Astrocyte (in vitro differentiated cells and primary cell): ENCODE measurements at places on chromosomes 7 and 10. TPM values are rescaled to one million over a fixed set of nuclear protein-coding genes. Genes with fewer than 3 reads are reported as not detected.

The LIPN gene
- not detected in 2 replicates for total RNA-seq

The FAM170B gene
- not detected in 2 replicates for total RNA-seq

The ACBD7 gene
- 0.36 and 0.79 TPM in 2 replicates for total RNA-seq

The FXYD4 gene
- not detected in 2 replicates for total RNA-seq

The SPDYE6 gene
- not detected in 2 replicates for total RNA-seq

The PEX1 gene
- total RNA-seq = 6.5 and 7.1 TPM in 2 replicates

The VWA2 gene
- total RNA-seq = 0.25 TPM in 1 of 2 replicates, not detected in the other

The OR6B1 gene
- not detected in 2 replicates for total RNA-seq

The ARHGAP12 gene
- total RNA-seq = 21.3 and 24.9 TPM in 2 replicates

The OPN1SW gene
- total RNA-seq = not detected in 2 replicates

The CCDC136 gene
- total RNA-seq = 14.4 and 14.9 TPM in 2 replicates

DNA sequence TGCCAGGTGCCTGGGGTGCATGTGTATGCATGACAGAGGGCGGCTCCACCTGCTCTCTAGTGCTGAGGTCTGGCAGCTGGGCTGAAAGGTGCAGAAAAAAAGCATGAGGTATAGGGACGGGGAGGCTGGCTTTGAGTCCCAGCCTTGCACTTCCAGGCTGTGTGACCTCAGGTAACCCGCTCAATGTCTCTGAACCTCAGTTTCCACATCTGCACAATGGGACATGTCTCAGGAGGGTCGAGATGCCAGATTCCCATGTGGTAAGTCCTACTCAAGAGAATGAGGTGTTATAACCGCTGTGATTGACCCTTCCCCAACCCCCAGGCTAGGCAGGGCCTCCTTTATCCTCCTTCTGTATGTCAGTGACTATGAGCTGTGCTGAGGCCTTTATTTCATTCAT, 48.8 kb downstream of the ARHGAP22 start:
- DNase-seq = no peak

DNA sequence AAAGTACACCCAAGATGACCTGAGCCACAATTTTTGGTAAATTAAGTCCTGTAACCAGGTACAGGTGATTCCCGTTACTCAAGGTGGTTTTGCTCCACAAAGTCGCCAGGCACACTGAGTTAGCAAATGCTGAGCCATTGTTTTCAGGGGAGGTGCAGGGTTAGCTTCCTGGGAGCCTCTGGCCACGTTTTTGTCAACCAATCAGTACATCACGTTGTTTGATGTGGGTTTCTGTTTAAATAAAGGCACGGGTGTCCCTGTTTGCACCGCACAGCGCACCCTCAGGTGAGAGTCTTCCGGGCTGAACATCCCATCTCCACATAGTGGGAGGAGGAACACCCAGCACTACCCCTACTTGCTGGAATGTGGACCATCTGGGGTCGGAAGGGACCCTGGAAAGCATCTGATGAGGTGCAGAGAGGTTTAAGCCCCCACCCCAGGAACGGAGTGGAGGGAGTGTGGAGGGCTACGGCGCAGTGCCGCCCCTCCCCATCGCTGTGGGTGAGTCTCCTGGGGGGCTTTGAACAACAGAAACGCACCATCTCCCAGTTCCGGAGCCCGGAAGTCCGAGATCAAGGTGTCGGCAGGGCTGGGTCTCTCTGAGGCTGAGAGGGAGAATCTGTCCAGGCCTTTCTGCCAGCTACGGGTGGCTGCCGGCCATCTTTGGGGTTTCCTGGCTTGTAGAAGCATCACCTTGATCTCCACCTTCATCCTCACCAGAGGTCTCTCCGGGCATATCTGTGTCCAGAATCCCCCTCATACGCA, 42.5 kb downstream of the PRKAG2 start:
- DNase-seq = no peak

GRCh38 chr7:143355450-143356385, 6.8 kb downstream of the FAM131B start:
- DNase-seq = no peak

- peak; percentile 59 for DNase-seq
These were observed 86.0 kb downstream of the FANK1 start for GRCh38 chr10:125982260-125982948.

DNA sequence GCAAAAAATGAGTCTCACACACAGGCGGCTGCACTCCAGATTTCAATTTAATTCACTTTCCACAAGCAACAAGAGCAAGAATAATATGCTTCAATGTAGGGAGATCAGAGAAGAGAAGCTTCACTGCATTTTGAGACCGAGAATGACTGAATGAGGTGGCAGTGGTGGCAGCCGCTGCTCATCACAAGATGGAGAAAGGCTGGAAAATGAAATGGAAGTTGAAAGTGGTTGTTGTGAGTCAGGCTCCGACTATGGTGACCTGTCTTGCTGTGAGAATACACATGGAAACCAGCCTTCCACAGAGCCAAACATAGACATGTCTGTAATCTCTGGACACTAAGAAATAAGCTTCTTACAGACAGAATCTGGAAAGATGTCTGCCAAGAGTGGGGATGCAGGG, 499.6 kb upstream of the LRRN3 start:
- no peak for DNase-seq

- DNase-seq = no peak
These were observed 84.7 kb upstream of the KDM7A start for GRCh38 chr7:140261522-140261921.

GRCh38 chr10:30579574-30579973, 50.0 kb downstream of the LYZL2 start:
- DNase-seq = no peak

- no peak for DNase-seq
These were observed 47.5 kb downstream of the CAMK2B start for GRCh38 chr7:44277851-44278250.

- DNase-seq = peak; percentile 78
These were observed 186.4 kb downstream of the PDE1C start for GRCh38 chr7:31883761-31884164.

DNA sequence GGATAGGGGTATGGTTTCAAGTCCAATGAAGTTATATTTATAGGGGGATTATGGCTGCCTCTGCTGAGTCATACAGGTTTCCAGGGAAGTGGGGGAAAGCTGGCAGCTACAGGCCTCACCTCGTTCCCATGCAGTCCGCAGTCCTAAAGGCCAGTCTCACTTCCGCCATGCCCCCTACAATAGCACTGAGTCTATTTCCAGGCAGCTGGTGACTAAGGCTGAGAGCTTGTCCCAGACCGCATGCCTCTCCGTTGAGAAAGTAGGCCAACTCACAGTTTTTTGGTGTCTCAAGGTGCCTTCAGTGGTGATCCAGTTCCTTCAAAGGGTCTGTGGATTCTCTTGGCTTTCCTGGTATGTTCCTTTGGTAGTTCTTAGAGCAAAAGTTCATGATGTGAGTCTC, 203.9 kb upstream of the GLI3 start:
- DNase-seq = no peak

GRCh38 chr10:5525561-5526341, 990 bp downstream of the CALML3 start:
- DNase-seq = no peak

DNA sequence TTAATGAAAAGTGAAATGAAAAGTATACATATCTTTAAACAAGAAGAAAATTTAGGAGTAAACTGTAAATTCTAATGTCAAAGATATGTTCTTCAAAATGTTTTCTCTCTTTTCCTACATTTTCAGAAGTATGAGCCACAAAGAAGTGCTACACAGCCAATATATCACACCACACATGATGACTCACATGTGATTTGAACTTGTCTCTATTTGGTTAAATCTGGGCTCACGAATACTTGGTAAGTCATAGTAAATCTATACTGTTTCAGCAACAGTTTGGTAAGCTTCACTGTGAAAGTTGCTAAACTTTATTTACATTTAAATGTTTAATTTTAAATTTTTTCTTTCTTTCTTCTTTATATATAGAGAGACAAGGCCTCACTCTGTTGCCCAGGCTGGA, 380.6 kb upstream of the IGFBP3 start:
- DNase-seq = peak; percentile 60

DNA sequence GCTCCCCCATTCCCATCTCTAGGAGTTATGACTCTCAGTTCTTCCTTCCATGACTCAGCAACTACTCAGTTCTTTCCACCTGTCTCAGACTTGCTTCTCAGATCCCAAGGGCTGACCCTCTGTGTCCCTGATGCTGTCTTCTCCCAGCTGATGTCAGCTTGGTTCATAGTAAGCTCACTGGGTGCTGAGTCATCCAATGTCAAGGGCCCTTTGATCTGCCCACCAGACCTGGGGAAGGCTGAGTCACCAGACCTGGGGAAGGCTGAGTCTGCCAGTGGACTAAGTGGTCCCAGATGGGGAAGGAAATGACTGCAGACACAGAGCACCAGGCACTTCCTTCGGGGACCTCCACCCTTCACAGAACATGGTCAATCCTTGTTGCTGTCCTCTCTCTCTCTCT, 76.1 kb upstream of the ZEB1 start:
- DNase-seq = peak; percentile 97

GRCh38 chr10:100419911-100420449, 42.8 kb upstream of the WNT8B start:
- DNase-seq = no peak

DNA sequence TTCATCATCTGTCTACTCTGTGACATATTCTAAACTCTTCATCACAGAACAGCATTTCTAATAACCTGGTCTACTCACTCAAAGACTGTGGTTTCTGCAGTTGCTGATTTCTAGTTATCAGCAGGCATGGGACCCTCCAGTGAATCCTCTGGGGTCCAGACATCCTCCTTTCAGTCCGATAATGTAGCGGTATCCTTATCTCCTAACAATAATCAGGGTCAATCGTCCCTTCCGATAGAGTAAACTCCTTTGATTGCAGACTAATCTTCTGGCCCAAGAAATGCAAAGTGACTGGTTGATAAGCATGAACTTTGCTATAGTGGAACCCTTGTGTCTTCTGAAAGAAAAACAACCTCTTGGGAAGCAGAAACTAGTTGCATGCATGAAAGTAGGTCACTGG, 1209.8 kb upstream of the CELF2 start:
- no peak for DNase-seq

DNA sequence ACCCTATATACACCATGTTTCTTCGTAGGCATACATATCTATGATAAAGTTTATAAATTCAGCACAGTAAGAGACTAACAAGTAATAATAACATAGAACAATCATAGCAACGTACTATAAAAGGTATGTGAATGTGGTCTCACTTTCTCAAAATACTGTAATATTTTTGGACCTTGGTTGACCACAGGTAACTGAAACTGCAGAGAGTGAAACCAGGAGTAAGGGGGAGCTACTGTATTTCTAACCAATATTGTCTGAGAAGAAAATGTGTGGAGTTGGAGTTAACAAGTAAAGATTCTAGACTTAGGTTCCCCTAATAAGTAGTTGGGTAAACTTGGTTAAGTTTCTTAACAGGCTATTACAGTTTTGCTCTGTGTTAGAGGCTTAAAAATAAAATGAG, 72.1 kb downstream of the GNAI1 start:
- DNase-seq = no peak

DNA sequence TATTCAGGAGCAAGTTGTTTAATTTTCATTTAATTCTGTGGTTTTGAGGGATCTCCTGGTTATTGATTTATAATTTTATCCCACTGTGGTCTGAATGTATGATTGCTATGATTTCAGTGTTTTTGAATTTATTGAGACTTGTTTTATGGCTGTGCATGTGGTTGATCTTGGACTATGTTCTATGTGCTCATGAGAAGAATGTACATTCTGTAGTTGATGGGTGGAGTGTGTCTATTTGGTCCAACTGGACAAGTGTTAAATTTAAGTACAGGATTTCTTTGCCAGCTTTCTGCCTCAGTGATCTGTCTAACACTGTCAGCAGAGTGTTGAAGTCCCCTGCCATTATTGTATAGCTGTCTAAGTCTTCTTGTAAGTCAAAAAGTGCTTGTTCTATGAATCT, 34.8 kb upstream of the KIF5B start:
- DNase-seq = no peak

- peak; percentile 61 for DNase-seq
These were observed 177.6 kb downstream of the REEP3 start for GRCh38 chr10:63698787-63699150.

GRCh38 chr7:108413782-108414492, 42.3 kb downstream of the NRCAM start:
- DNase-seq = peak; percentile 50

- DNase-seq = no peak
These were observed 3.0 kb upstream of the TMEM184A start for GRCh38 chr7:1558841-1559625.

- no peak for DNase-seq
These were observed 110.7 kb downstream of the INHBA start for GRCh38 chr7:41592236-41592635.

DNA sequence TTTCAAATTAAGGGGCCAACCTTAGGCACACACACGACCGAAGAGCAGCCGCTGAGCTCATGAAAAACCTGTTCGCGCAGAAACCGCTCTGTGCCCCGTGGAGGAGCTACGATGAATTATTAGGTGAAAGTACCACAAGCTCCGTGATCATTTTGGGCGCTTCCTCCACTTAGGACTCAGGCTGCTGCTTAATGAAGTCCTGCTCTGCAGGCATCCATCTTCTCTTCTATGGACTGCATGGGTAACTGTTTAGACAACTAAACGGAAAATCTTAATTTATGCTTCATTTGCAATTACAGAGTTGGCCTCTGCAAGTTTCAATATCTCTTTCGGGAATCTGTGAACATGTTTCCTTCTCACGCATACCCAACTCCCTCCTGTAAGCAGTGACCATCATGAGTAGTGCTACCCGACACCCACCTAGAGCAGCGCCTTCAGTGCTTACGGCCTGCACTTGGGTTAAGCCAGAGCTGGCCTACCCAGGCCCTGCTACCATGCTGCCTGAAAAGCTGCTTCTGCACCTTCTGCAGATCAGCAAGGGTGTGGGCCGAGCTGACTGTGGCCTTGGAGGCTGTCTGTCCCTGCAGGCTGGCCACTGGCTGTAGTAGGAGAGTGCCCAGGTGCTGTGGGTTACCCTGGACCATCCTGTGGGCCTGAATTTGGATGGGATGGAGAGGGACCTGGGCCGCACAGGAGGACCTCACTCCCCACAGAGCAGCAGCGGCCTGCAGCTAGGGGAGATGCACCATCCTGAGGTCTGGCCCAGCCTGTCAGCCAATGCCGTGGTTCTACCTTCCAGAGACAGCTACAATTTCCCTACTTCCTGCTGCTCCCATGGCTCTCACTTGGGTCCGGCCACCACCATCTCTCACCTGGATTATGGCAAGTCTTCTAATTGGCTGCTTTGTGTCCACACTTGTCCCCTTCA, 36.0 kb downstream of the GNA12 start:
- DNase-seq = no peak

DNA sequence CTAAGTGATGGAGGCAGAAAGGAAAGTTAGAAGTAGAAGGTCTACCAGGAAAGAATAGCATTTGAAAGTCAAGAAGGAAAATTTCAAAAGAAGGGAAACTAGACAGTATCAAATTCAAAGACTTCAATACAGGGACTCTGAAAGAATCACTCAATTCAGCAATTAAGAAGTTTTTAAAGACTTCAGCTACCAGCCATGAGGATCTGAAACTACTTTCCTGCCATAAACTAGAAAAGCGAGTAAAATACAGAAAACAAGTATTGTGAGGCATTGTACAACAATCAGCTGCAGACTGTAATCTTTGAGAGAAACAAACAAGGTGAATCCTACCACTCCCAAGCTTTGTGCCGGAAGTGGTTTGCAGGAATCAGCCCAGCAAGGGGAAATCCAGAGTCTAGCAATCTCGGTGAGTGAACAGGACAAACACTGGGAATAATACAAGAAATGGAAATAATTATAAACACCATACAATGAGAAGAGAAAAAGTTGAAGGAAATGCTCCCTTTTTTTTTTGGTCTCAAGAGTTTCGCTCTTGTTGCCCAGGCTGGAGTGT, 62.4 kb downstream of the ARHGAP12 start:
- no peak for DNase-seq

- DNase-seq = no peak
These were observed 29.6 kb upstream of the ICA1 start for GRCh38 chr7:8291397-8292141.
